D721Med (cell line): ENCODE measurements at places on chromosomes 4 and X.
A peak's percentile ranks its signal among the peaks of the same experiment; 100 is the strongest.

DNA sequence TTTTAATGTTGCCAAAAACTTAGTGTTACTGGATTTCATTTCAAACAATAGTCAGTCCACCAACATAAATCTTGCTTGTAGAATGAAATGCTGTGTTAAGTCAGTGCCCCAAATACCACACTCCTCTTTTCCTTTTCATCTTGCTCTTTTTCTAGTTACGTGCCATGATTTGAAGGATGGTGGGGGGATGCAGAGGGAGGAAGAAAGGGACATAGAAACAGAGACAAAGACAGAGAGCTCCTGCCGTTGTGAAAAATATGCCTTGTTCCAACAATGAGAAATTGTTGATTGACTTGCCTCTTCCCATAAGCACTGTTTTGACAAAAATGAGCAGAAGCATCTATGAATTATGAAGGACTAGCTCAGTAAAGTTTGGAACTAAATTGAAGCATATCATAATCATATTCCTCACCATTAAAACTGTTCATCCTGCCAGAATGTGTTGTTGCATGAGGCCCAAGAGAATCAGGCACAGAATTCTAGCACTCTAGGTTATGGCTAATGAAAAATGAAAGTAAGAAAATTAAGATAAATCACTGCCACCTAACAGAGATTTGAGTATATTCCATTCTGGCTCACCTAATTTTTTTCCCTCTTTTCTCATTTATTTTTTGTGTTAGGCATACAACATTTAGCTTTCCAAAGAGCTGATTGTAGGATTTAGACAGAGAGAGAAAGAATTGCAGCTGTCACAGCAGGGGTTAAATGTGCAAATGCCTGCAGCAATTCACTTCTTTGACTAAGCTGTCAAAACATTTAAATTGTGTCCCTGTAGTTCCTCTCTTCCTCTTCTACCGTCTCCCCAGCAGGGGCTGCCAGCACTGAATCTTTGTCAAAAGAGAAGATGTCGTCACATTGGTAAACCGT, 111.6 kb upstream of the PTPN13 start:
- no peak for DNase-seq

GRCh38 chr4:163922302-163922701, 427.8 kb downstream of the TMA16 start:
- DNase-seq: no peak

- DNase-seq: no peak
Observed at GRCh38 chr4:40507977-40508376, 121.7 kb downstream of the RBM47 start.

DNA sequence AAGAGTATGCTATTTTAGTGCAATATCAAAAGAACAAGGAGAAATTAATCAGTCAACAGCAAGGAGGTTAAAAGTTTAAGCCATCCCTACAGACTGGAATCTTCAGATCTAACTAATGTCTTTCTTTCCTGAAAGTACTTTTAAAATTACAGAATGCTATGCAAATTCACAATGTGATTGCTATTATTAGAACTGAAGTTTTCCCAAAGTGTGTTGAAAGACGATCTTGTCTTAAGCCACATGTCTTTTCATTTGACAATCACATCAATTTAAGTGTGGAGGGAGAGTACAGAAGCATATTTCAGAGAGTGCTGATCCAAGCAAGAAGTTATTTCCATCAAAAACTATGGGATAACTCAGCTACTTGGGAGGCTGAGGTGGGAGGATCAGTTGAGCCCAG, 64.7 kb upstream of the TNIP3 start:
- no peak for DNase-seq

GRCh38 chrX:38768079-38768478, 33.2 kb upstream of the MID1IP1 start:
- no peak for DNase-seq

DNA sequence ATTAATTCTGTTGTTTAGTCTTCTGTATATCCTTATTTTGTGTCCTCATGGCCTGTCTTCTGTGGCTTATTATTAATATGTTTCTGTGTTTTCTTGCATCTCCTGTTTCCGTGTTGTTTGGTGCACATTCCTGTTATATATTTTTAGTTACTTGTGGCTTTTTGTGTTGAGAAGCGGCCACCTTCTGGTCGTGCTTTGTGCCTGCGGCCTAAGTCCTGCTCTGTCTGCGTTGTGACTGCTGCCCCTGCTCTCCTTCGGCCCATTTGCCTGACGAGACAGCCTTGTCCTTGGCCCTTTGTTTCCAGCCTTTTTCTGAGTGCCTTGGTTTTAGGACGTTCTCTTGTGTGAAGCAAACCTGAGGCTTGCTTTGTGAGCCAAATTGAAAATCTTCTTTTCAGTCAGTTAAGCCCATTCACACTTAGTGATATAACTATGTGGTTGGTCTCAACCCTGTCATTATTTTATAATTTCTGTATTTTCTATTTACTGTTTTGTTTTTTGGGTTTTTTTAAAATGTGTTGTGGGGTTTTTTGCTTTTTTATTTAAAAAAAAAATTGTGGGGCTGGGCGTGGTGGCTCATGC, 43.8 kb downstream of the TNIP2 start:
- DNase-seq: no peak

- no peak for DNase-seq
Observed at GRCh38 chr4:3852309-3852708, 86.1 kb downstream of the ADRA2C start.

DNA sequence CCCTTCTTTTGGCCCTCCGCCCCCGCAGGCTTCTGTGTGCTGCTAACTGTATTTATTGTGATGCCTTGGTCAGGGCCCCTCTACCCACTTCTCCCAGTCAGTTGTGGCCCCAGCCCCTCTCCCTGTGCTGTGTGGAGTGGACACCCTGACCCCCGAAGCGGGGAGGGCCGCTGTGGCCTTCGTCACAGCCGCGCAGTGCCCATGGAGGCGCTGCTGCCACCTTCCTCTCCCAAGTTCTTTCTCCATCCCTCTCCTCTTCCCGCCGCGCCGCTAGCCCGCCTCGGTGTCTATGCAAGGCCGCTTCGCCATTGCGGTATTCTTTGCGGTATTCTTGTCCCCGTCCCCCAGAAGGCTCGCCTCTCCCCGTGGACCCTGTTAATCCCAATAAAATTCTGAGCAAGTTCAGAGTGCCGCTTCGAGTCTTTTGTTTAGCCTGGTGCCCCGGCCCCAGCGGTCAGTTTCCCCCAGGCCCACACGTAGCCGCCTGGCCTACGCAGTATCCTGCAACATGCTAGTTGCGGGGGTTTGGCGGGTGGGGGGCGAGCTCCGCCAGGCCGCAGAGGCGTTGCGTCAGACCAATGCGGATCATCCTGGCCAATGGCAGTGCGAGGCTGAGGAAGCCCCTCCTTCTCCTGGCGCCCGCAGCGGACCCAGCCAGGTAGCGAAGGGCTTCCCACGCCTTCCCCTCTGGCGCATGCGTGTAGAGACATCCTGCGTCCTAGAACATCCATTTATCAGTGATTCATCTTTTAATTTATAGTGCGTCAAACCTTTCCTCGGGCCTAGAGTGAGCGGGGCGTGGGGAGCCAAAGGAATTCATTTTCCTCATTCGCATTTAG, 5.6 kb upstream of the KANTR start:
- peak; percentile 62 for DNase-seq

DNA sequence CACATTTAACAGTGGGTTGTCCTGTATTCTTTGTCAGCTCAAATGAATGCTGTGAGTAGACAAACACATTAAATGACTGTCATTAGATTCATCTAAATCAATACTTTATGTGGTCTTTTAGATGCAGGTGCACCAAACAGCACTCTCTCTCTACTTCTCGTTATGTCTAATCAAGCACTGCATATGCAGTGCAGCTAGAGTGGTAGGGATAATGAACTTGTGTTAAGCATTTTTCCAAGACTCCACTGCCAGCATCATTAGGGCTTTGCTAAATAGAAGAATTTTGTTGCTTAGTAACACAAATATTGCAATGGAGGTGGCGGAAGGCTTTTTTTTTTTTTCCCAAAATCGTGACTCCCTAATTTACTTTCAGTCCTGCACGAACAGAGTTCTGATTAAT, 447.0 kb upstream of the GALNT7 start:
- DNase-seq: no peak

DNA sequence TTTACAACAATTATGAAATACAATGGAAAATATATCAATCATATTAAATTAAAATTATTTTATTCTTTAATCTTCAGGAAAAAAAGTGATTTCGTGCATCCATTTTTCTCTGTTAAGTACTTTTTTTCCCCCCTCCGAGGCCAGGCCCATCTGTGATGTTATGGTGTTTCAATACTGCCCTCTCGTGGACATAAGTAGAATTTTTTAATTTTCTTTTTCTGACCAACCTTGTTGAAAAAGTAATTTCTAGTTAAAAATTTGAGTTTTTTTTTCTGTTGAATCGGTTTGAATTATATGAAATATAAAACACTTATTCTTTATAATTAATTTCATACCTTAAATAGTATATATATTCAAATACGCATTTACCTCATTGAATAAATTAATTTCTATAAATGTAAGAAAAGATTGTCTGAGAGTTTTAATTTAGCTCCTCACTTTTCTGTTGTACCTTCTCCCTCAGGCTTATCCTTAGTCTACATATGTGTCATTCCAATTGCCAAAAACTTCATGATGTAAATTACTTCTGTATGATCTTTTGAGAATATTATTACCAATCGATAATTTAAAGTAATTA, 175.8 kb upstream of the TECRL start:
- DNase-seq: no peak

DNA sequence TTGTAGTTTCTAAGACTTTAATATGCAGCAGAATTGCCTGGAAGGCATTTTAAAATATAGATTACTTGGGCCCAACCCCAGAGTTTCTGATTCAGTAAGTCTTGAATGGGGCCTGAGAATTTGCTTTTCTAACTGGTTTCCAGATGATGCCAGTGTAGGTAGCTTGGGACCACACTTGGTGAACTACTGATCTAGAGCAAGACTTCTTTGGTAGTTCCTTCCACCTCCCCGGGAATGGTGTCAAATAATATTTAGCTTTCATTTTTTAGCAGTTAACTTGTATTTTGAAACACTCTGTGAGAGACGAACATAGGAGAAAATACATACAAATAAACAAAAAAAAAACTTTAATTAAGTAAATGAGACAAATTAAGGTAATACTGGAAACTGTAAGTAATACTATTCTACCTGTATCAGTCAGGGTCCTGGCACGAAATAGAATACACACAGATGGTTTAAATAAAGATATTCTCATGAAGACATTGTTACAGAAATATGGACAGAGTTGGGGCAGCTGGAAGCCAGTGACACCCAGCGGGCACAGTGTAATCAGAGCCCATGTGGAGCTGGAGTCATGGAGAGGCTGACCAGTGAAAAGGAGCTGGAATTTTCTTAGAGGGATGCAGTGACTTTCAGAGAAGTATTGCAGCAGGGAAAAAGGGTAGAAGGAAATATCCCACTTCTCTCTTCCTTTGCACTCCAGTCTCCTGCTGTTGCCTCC, 905.7 kb downstream of the CCSER1 start:
- no peak for DNase-seq

DNA sequence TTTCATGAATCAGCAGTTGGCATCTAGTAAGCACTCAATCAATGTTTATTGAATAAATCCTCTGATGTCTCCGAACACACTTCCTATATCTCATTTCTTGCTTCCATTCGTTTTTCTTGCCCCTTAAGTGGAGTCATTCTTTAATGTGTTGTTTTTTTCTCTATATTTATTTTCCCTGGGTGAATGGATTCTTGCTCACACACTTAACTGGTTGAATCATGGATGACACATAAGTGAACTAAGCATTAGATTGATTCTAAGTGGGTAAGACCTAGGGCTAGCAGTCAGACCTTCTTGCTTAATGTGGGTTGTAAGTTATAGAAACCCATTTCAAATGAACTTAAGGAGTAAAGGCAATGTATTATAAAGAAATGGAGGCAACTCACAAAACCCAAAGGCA, 111.1 kb downstream of the RTL3 start:
- no peak for DNase-seq

GRCh38 chr4:145730026-145730425, 50.1 kb downstream of the C4orf51 start:
- DNase-seq: no peak

GRCh38 chr4:76485450-76485849, 50.4 kb downstream of the SHROOM3 start:
- DNase-seq: no peak

GRCh38 chrX:136034668-136035067, 49.4 kb downstream of the SLC9A6 start:
- no peak for DNase-seq

GRCh38 chr4:1291091-1291490, 1.4 kb downstream of the MAEA start:
- DNase-seq: no peak

- no peak for DNase-seq
Observed at GRCh38 chrX:153688506-153688905, 780 bp downstream of the SLC6A8 start.

DNA sequence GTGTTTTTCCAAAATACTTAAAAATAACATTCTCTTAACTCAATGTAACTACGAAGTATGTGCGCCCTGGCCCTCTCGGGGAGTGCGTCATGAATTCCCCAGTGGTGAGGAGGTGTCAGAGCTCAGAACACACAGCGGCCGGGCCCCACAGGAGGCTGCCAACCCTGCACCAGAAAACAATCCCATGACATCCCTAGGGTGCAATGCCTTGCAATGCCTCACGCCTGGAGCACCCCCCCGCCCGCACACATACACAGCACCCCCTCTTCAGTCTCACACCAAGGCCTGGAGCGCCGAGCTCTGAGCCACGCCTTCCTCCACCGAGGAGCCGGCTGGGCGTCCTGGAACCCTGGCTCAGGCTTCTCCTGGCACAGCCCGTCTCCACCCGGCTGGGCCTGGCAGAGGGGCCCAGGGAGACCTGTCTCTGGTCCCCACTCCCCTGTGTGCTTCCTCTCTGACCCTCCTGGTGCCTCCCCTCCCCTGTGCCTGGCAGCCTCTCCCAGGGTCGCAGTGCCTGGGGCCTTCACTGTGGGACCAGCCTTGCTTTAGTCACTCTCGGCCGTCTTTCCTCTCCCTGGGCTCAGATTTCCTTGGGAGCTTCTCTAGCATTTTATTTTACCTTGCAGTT, 108.2 kb upstream of the ADRA2C start:
- no peak for DNase-seq

DNA sequence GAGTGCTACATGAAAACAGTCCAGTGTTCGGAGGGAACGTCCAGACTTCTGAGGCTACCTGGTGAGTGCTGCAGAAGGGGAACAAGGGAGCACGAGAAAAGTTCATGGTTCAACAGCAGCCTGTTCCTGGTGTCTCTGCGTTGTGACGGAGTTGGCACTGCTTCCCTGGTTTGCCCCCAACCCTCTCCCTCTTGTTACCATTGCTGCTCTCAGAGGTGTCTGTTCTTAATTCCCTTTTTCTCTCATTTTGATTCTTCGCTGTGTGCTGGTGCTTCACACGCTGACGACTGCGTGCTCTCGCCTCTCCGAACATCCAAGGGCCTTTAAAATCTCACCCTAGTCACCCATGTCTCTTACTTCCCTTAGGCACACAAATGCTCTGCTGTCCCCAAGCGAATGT, 1.6 kb upstream of the FAM149A start:
- no peak for DNase-seq

GRCh38 chrX:43963726-43964125, 9.5 kb downstream of the NDP start:
- DNase-seq: no peak

GRCh38 chr4:182885022-182885737, 32.0 kb downstream of the DCTD start:
- DNase-seq: no peak

GRCh38 chr4:105058177-105058812, 88.4 kb upstream of the TET2 start:
- DNase-seq: no peak

- no peak for DNase-seq
Observed at GRCh38 chr4:4594285-4594920, 52.6 kb upstream of the STX18 start.
